Esophagus muscularis mucosa (tissue), 4 donors: ENCODE measurements at places on chromosomes 1 and 21. TPM values are rescaled to one million over a fixed set of nuclear protein-coding genes. Genes with fewer than 3 reads are reported as not detected.

F3 gene
- 18.3 TPM for total RNA-seq

SLC39A1 gene
- total RNA-seq = 114 TPM

MOV10 gene
- total RNA-seq = 12.3 TPM

OR2L5 gene
- total RNA-seq = not detected

OR6K3 gene
- total RNA-seq = not detected

SYCP1 gene
- total RNA-seq = not detected

SPRR2B gene
- total RNA-seq = not detected

HUNK gene
- 0.99 TPM for total RNA-seq

RAB42 gene
- 4.0 TPM for total RNA-seq

KCNT2 gene
- 6.8 TPM for total RNA-seq

USH2A gene
- total RNA-seq = under 0.01 TPM

ATAD3C gene
- total RNA-seq = 0.32 TPM

FMO3 gene
- 6.3 TPM for total RNA-seq

KCNJ9 gene
- not detected for total RNA-seq

FCGR3A gene
- total RNA-seq = 11.8 TPM

PAQR6 gene
- 2.8 TPM for total RNA-seq

SDCCAG8 gene
- 52.7 TPM for total RNA-seq

EMC1 gene
- total RNA-seq = 43.1 TPM

UBE2Q1 gene
- 24.5 TPM for total RNA-seq

CTTNBP2NL gene
- total RNA-seq = 21.1 TPM

CSF3R gene
- total RNA-seq = 8.2 TPM

MFSD2A gene
- total RNA-seq = 3.7 TPM

PPM1J gene
- 3.6 TPM for total RNA-seq
